ENCODE measurements at places on chromosomes 2 and 18. TPM values are rescaled to one million over a fixed set of nuclear protein-coding genes. Genes with fewer than 3 reads are reported as not detected.

DNA sequence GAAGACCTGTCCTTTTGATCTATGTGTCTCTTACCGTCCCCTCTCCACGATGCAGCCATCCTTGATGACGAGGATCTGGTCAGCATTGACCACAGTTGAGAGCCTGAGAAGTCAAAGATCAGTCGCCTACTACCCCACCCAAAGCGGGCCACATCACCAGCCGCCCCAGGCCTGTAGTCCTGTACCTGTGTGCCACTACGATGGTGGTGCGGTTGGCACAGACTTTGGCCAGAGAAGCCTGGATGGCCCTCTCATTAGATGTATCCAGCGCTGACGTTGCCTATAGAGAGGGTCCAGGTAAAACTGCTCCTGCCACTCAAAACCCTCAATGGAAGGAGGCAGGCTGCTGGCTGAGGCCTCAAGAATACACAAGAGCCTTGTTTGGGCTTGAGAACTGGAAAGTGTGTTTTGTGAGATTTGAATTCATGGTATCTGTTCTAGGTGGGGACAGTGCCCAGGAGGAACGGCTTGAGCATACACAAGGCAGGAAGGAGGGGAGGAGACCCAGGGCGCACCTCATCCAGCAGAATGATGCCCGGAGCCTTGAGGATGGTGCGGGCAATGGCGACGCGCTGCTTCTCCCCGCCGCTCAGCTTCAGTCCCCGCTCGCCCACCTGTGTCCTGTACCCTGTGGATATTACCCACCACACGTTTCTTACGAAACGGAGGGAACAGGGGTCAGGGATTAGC lies 3.8 kb downstream of the ZFAND2B start:
- DNase-seq = no peak

GRCh38 chr18:13216092-13216582 lies 2.4 kb upstream of the LDLRAD4 start:
- DNase-seq = peak; percentile 60

DNA sequence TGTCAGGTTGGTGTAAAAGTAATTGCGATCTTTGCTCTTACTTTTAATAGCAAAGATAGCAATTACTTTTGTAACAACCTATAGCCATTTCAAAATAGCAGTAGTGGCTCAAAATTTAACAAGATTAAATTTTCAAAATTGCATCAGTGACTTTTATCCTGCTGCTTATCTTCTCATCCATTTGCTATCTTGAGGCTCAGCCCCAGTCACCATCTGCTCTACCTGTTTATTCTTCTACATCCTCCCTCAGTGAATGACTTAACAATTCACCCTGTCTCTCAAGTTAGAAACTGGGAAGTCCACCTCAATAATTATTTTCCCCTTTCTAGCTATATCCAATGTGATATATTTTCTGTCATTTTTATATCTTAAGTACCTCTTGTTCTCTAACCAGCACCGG lies 148.6 kb upstream of the ZNF804A start:
- DNase-seq = no peak

- no peak for DNase-seq
Measured at GRCh38 chr2:37809525-37809924, 115.6 kb upstream of the RMDN2 start.

RAPGEF4 gene
- 0.40 TPM for total RNA-seq

PTPRN gene
- 0.33 TPM for total RNA-seq

- DNase-seq = no peak
Measured at GRCh38 chr2:217662984-217663602, 339.7 kb downstream of the TNS1 start.

MYO5B gene
- total RNA-seq = not detected

DNA sequence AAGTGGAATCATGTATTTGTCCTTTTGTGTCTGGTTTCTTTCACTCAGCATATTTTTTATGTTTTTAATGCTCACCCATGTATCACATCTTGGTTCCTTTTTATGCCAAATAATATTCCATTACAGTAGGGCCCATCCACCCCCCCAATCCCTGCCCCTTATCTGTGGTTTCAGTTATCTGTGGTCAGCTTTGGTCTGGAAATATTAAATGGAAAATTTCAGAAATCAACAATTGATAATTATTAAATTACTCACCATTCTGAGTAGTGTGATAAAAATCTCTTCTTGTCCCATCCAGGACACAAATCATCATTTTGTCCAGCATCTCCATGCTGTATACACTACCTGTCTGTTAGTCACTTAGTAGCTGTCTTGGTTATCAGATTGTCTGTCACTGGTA lies 66.7 kb downstream of the BIRC6 start:
- no peak for DNase-seq

FNDC4 gene
- total RNA-seq = not detected

GRCh38 chr2:180519276-180519675 lies 461.1 kb upstream of the UBE2E3 start:
- no peak for DNase-seq

SATB2 gene
- 0.18 TPM for total RNA-seq

- DNase-seq = no peak
Measured at GRCh38 chr18:48878471-48878870, 72.3 kb downstream of the SMAD7 start.

ALKAL2 gene
- not detected for total RNA-seq

GRCh38 chr2:47064106-47064505 lies 91.0 kb downstream of the STPG4 start:
- DNase-seq = no peak

DNA sequence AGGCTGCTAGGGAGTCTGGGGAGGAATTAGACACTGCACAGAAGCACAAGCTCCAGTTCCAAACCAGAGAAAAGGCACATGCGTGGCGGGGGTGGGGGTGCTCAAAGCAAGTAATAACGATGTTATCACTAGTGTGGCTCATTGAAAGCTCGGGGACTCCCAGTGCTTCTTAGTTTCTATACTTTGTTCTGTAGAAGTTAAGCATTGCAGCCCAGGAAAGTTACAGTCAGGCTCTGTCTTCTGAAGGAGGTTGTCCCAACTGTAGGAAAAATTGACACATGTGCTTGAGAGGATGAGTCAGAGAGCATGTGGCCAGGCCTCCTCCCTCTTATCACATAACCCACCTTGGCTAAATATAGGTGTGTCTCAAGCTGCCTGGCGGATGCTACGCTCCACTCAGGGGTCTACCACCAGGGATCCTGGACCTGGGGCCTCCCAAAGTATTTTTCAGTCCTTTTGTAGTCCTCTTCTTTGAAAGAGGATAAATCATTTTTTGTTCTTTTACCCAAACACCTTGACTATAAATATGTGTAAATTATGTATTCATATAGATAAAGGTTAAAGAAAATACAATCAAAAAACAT lies 3.8 kb downstream of the GALNT5 start:
- peak; percentile 28 for DNase-seq

DNA sequence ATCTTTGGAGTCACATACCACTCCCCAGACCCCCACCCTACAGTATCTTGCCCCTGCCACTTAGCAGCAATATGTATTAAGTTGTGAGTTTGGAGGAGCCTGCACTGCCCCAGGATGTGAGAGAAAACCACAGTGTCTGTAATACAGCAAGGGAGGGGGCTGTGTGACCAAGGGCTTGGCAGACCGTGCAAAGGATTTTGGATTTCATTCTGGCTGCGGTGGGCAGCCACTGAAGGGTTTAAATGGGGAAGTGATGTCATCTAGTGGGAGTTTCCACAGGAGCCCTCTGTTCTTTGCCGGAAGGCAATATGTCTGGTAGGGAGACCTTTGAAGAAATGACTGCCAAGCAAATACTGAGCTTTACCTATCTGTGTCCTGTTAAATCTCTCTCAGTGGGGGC lies 202.4 kb downstream of the FHOD3 start:
- no peak for DNase-seq

GRCh38 chr18:51617572-51618260 lies 420.2 kb upstream of the MEX3C start:
- no peak for DNase-seq

- DNase-seq = no peak
Measured at GRCh38 chr18:11035814-11036495, 113.4 kb downstream of the PIEZO2 start.

DNA sequence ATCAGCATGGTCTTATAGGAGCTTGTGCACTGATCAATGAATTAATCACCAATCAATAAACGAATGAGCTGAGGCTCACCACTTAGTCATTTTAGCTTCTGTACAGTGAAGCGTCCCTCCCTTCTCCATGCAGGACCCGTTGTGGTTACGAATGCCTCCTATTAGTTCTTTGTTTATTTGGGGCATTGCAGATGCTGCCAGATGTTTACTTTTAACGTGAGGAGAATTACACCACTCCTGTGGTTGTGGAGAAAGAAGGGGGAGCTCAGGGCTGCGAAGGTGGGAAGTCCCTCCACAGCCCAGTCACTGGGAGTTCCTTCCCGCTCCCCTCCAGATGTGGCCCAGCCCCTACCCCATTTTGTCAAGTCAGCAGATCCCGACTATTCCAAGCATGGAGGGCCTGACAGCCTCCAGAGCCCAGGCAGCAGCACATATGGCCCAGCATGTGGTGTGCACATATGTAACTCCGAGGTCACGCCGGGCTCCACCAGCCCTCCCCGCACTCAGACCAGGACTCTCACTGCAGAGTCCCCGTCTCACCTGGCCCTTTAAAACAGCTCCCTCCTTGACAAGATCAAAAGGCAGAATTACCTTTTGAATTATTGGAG lies 20.9 kb downstream of the PKDCC start:
- DNase-seq = no peak

DNA sequence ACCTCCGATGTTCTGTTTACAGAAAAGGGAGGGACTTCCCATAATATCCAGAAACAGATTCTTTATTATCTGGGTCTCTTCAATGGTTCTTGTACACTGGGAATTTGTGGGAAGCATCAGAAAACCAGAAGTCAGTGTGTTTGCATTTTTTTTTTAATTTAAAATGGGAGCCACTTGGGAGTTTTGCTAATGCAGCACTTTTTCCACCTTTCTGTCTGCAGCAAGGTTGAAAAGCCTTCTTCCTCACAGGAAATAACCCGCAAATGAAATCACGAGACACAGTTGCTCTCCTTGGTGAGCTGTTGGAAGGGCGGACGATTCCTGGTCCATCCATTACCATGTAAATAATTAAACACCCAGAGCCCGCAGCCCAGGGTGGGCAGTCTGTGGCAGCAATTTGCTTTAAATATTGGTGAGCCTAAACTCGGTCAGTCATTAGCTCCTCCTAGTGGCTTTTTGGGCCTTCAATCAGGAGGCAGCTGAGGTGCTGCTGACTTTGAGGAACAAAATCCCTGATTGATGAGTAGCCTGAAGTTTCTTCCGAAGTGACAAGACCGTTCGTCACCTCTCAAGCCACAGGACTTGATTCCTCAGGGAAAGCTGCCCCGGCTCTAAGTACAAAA lies 471.5 kb downstream of the EPHA4 start:
- no peak for DNase-seq

DNA sequence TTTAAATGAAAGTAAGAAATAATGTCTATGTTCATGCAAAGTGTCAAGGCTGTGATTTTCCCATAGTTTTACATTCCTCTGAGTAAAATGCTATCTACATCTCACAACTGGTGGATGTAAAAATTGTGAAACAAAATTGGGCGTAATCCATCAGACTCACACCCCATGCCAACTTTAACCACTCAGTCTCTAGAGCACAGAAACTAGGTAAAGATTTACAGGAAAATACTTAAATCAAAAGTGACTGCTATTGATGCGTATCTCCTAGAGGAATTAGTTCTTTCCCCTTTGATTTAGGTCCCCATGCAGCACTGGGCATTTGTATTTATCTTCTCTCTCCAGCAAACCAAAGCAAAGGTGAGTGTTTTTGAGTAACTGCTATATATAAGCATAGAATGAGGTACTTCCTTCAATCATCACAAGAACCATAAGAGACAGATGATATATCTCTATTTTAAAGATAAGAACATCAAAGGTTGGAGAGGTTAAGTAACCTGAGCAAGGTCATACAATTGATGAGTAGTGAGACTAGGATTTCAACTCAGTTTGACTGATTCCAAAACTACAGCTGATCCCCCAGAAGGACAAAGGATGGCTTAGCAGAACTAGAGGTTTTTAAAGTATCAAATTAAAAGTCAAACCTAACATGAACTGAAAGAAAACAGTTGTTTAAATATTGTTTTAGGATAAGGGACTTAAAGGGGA lies 594.0 kb upstream of the ACVR2A start:
- no peak for DNase-seq

DSG3 gene
- total RNA-seq = not detected

GRCh38 chr2:188570370-188570769 lies 278.7 kb downstream of the GULP1 start:
- no peak for DNase-seq

DNA sequence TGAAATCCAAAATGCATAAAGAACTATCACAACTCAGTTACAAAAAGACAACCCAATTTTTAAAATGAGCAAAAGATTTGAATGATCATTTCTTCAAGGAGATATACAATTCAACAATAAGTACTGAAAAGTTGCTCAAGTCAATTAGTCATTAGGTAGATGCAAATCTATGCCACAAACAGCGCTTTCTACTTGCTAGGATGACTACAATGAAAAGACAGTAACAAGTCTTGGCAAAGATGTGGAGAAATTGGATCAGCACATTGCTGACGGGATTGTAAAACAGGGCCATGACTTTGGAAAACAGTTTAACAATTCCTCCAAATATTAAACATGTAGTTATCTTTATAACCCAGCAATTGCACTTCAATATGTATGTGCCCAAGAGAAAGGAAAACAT lies 166.3 kb upstream of the MC4R start:
- no peak for DNase-seq

DNA sequence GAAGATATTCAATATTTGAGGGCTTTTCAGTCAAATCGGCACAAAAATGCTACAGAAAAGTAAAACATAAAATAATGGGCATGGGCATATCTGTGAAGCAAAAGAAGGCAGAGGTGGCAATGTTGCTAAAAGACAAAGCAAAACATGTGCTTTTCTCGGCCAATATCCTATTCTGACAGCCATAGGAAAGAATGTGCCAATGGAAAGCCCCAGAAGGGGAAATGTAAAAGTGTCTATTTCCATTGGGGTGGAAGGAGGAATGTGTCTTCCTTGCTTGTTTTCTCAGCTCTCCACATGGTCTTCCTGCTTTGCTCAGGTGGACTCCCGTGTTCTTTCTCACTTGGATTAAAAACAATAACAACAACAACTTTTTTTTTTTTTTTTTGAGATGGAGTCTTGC lies 13.7 kb upstream of the PER2 start:
- no peak for DNase-seq

GRCh38 chr2:105725388-105725787 lies 19.3 kb upstream of the NCK2 start:
- no peak for DNase-seq

GRCh38 chr2:223936862-223937326 lies 8.2 kb downstream of the WDFY1 start:
- no peak for DNase-seq

- no peak for DNase-seq
Measured at GRCh38 chr2:138602166-138602460, 100.5 kb downstream of the SPOPL start.

DNA sequence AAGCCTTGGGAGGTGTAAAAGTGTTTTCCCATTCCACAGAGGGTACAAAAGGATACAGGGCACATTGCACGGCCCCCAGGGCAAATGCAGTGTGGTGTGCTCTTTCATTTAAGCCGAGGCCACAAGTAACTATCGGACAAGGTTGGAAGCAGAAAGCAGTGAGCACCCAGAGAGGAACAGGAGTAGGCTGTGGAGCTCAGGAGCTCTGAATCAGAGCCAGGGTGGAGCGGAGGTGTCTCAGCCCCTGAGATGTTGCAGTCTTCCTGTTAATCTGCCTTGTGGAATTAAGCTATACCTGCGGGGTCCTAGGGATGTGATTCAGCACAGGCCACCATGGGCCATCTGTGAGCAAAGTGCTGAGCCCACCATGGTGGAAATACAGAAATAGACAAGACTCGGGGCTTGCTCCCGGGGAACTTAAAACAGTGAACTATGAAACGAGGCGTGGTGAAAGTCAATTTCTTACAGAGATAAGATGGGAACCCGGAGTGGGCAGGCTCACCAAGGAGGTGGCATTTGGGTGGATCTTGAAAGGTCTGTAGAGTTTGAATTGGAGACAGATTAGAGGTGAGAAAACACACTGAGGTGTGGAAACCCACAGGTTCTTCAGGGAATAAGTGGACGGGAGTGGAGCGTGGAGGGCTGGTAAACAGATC lies 44.0 kb downstream of the ASAP2 start:
- DNase-seq = no peak
